Stromal cell of bone marrow (primary cell): ENCODE measurements at places on chromosomes 16 and 17.

- no peak for DNase-seq
These were observed 23.6 kb downstream of the DYNLRB2 start for GRCh38 chr16:80564394-80564793.

- no peak for DNase-seq
These were observed 536 bp downstream of the TMC6 start for GRCh38 chr17:78127888-78128550.

- no peak for DNase-seq
These were observed 44.0 kb upstream of the AKTIP start for GRCh38 chr16:53546988-53547391.

GRCh38 chr17:56744721-56745120 is 89.0 kb downstream of the C17orf67 start:
- no peak for DNase-seq

- no peak for DNase-seq
These were observed 714 bp downstream of the SPATA33 start for GRCh38 chr16:89658221-89658879.

GRCh38 chr16:87822108-87822970 is 47.0 kb downstream of the SLC7A5 start:
- DNase-seq: no peak

DNA sequence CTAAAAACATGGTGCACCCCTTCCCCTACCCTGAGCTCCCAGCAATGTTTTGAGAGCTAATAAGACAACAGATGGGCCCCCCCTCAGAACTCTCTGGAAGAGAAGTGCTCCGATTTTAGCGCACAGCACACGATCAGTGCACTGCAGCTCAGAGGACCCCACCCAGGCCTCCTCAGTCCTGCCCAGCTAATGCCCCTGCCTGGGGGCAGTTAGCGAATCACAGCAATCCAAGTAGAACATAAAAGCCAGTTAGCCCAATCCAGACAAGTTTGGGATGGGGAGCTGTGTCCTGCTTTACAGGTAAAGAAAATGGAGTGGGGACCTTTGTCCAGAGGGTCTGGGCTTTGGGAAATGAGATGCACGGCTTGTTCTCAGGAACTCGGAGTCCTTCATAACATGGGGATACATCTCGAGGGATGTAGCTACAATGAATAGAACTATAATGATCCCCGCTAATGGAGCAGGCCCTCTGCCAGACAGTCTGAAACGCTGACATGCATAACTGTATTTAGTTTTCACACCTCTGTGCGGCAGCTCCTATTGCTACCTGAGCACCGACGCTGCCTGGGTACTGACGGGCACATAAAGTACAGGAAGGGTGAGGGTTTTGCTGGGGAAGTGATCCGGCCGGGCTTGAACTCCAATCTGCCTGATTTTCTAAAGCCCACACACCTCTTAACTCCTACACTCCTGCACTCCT is 29.7 kb upstream of the CDC42EP4 start:
- DNase-seq: no peak

DNA sequence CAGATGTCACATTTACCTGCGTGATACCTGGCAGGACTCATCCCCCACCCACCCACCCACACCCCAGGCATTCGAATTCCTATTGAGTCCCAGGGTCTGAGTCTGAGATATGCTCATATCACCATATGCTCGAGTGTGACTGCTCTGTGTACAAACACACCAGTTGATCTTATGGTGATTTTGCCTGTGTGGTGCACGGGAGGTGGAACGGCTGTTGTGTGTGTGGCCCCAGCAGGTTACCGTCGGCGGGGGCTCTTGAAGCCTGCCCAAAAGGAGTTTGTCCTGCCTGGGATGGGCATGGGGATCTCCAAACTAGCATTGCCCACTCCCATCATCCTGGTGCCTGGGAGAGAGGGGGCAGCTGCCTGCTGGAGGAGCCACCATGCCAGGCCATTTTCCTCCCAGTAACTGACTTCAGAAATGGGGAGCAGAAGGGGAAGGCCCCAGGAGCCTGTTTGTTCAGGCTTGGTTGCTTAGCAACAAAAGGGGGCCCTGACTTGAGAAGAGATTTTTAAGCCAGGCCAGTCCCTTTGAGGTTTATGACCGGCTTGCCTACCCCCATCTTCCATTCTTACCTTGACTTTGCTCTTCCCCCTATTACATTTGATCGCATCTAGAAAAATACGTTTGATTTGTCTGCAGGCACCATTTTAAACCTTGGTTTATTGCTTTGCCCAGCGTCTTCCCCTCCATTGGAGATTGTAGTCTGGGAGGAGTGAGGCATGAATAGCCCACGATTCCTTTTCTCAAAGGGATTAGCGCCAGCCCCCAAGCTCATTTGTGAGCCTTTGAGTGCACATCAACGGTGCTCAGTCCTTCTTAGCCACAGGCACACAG is 217.7 kb downstream of the CCDC182 start:
- DNase-seq: no peak

GRCh38 chr16:89922884-89923639 is at the start of gene TUBB3:
Gene TUBB3, plus strand, starts transcription at chr16:89923342. Its CDS starts 60 bp downstream, at chr16:89923402.
- DNase-seq: peak; percentile 62

DNA sequence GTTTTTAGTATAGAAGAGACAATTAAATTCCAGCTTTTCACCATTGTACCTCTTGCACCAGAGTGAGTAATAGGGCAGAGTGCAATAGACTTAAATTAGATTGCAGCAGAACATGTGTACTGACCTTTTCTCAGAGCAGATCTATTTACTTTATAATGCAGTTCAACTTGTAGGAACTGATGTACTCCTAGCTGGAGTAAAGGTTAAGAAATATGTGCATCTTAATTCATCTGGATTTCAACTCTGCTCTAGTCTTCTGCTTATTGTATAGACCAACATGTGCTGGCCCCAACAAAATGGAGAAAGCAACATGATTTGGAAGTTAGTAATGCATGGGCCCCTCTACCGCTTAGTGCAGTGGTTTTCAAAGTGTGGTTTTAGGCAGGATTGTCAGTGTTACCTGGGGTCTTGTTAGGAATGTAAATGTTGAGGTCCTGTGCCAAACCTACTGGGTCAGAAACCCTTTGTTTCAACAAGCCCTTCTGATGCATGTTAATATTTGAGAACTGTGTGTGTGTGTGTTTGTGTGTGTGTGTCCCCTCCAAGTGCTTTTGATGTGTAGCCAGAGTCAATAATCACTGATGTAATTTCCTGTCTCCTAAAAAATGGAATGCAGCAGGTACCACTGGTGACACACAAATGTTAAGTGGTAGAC is 138.6 kb downstream of the TOX3 start:
- no peak for DNase-seq

DNA sequence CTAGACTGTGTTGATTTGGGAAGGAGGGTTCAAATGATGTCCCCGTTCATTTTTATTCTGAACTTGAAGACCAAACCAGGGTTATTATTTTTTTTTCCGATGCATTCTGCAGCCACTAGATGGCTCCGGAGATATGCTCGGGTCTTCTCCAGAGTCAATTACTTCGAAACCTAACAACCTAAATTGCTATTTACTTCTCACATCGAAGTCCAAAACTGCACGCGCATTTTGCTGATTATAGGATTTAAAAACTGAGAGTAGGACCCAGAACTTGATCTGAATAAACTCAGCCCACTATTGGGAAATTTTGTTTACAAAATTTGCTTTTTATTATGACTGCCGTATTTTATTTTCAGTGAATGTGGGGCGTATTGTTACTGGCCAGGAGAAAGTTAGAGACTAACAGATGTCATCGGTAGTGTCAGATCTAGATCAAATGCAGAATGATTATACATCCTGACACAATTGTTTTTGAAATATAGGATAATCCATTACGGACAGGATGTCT is 263.8 kb downstream of the HS3ST3A1 start:
- peak; percentile 53 for DNase-seq

- no peak for DNase-seq
These were observed 23.1 kb downstream of the MSI2 start for GRCh38 chr17:57279432-57279831.

DNA sequence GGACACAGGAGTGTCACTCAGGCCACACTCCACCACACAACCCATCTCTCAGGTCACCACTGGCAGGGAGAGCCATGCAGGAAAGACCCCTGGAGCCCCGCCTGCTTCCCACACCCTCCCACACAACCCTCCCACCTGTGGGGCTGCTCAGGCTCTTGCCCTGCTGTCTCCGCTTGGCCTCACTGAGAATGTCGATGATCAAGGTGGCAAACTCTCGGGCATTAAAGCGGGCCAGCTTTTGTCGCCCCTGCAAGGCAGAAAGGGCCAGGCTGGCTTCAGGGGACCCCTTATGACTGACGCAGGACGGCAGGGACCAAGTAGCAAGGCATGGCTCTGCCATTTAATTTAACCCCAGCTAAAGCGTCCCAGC is 8.5 kb downstream of the TP53I13 start:
- no peak for DNase-seq

- no peak for DNase-seq
These were observed 40.1 kb downstream of the NT5M start for GRCh38 chr17:17343160-17343735.

GRCh38 chr17:64154717-64155116 is 24.8 kb upstream of the ERN1 start:
- DNase-seq: no peak

GRCh38 chr16:80577485-80578280 is 36.9 kb downstream of the DYNLRB2 start:
- DNase-seq: no peak

DNA sequence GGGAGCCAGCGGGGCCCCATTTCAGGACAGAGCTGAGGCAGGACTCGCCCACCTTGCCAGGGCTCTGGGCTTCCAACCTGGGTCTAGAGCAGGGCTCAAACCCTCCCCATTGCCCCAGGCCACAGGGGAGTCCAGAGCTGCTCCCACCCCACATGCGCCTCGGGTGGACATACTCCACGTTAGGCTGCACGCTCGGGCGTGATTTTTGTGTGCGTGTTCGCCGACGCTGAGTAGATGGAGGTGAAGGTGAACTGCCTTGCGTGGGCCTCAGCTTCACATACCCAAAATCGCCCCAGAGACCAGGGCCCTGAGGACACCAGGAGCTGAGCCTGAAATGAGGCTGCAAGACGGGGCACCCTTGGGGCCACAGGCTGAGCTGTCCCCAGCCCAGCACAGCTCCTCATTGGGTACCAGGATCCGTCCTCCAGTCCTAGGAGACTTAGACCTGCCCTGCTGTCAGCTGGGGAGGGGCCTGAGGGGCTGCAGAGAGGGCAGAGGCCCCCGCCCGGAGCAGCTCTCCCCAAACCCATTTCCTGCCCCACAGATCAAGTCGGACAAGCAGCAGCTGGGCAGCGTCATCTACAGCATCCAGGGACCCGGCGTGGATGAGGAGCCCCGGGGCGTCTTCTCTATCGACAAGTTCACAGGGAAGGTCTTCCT is 8.2 kb downstream of the CDH15 start:
- no peak for DNase-seq

DNA sequence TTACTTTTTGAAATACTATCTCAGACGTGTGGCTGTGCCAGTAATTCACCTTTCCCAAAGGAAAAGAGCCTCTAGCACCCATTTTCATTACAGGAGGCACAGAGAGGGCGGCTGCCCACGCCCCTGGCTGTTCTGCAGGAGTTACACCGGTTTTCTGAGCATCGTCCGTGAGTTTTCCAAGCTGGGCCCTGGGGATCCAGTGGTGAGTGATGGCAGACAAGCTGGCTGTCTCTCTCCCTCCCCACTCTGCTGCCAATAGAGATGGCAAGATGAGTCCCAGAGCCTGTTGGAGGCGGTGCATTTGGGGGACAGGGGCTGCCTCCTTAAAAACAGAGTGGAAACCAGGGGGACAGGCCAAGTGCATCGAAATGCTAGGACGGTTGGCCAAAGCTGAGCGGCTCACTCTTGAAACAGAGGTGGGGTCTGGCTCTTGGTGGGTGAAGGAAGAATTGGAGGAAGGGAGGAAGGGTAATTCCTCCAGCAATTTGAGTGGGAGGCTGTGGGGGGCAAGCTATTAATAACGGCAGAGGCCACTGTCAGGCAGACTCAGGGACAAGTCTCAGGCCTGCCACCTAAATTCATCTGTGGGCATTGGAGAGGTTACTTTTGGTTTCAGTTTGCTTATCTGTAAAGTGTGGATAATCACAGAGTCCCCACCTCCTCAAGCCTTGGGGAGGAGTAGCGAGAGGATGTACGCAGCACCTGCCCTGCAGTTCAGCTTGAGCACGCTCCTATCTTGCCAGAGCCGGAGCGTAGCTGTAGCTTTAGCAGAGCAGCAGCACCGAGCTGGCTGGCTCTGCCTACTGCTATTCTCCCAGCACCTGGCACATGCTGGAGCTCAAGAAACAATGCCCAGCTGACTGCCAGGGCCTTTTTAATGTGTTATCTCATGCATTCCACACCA is 7.5 kb upstream of the NOS2 start:
- DNase-seq: no peak

GRCh38 chr16:74469946-74470478 is 48.7 kb upstream of the CLEC18B start:
- no peak for DNase-seq

- no peak for DNase-seq
These were observed 24.6 kb downstream of the C16orf90 start for GRCh38 chr16:3470723-3471122.
